ENCODE measurements at places on chromosomes 2 and 18. TPM values are rescaled to one million over a fixed set of nuclear protein-coding genes. Genes with fewer than 3 reads are reported as not detected.

The INPP5D gene
- 28.8 TPM for total RNA-seq

The NPPC gene
- total RNA-seq = 2.5 TPM

The PFN4 gene
- not detected for total RNA-seq

The DARS1 gene
- total RNA-seq = 62.8 TPM

The PJVK gene
- total RNA-seq = 2.1 TPM

The TUBB8B gene
- not detected for total RNA-seq

The SUCLG1 gene
- 91.1 TPM for total RNA-seq

The USP40 gene
- 39.0 TPM for total RNA-seq

The ABCB11 gene
- 0.06 TPM for total RNA-seq

The SPATA3 gene
- not detected for total RNA-seq

The ASPRV1 gene
- 1.1 TPM for total RNA-seq

The RASGRP3 gene
- total RNA-seq = 16.1 TPM

The LYPD1 gene
- total RNA-seq = 0.32 TPM

The GCG gene
- total RNA-seq = not detected

The SULT1C4 gene
- 2.1 TPM for total RNA-seq

The PRKCE gene
- total RNA-seq = 34.1 TPM

The LRRC30 gene
- total RNA-seq = not detected

The CAPG gene
- total RNA-seq = 124 TPM

The ST8SIA5 gene
- 1.5 TPM for total RNA-seq

The NOL4 gene
- not detected for total RNA-seq

The REG3G gene
- not detected for total RNA-seq

The ZNF514 gene
- 11.7 TPM for total RNA-seq

The NYAP2 gene
- total RNA-seq = not detected

The OTX1 gene
- not detected for total RNA-seq

The CNRIP1 gene
- 31.6 TPM for total RNA-seq

The MERTK gene
- total RNA-seq = 47.0 TPM

The TMX3 gene
- total RNA-seq = 44.5 TPM

The NCL gene
- 512 TPM for total RNA-seq

All from mesenteric fat pad (tissue), 1 donor.